HEK293T (cell line): ENCODE measurements at places on chromosomes 12 and 14.
A peak's percentile ranks its signal among the peaks of the same experiment; 100 is the strongest.

- DNase-seq = no peak
These were observed 377.4 kb downstream of the BCL11B start for GRCh38 chr14:98894600-98894999.

- no peak for DNase-seq
These were observed 62.7 kb upstream of the HECTD1 start for GRCh38 chr14:31270196-31270772.

DNA sequence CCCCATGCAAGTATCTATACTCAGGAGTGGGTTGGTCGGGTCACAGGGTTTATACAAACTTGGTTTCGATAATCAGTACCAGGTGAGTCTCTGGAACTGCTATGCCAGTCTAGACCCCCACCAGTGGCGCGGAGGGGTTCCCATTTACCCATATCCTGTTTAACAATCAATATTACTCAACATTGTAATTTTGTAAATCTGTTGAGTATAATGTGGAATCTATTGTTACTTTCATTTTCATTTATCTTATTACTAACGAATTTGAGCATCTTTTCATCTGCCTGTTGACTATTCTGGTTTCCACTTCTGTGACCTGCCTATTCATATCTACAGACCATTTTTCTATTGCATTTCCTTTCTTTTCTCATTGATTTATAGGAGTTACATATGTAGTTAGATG lies 275.2 kb upstream of the CRY1 start:
- no peak for DNase-seq

GRCh38 chr14:88043529-88044443 lies 38.9 kb downstream of the GPR65 start:
- no peak for DNase-seq

DNA sequence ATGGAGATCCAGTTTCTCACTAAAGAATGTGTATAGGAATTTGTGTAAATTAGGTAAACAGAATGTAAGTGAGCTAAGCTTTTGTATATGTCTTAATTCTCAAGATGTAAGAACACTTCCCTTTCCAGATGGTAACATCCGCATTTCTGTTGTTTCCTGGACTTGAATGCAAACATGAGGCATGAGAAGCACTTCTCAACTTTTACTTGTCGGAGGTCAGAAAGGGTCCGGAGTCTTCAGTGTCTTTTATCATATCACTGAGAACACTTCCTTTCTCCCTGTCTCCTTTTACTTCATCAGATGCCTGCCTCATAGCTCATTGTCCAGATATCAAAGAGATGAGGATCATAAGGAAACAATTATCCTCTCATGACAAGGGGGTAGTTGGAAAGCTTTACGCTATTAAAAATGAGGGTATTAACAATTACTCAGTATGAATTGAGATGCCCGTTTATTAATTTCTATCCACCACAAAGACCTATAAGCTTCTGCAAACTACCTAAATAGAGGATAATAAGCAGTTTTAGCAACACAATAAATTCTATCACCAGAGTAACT lies 214.1 kb upstream of the FLRT2 start:
- DNase-seq = no peak

DNA sequence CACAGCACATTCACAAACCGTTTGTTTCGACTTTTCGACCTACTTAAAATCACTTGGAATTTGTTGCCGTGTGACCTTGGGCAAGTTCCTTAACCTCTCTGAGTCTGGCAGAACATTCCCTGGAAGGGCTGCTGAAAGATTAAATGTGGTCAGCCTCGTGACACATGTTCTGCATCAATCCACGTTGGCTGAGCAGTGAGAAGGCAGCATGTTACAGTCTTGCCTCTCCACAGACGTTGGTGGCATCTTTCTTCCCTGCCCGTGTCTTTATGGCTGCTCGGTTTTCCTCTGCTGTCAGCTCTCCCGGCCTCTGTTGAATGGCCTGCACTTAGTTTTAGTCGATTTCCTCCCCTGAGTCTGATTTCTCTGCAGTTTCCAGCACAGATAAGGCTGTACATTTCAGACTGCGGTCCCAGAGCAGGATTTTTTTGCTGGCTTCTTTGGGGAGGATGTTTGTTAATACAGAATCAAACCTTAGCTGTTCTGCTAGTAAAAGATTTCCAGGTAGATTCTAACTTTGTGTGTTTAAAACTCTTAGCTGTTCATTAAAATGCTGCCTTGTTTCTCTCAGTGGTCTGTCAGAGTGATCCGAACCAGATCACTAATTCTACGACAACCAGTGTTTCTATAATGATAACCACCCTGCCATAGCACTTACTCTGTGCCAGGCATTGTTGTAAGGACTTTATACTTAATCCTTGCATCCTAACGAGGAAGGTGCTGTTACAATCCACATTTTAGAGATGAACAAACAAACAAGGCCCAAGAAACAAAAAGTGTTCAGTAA lies 217.1 kb downstream of the CHST11 start:
- DNase-seq = no peak

- DNase-seq = no peak
These were observed 58.8 kb downstream of the TECPR2 start for GRCh38 chr14:102421411-102422057.

- no peak for DNase-seq
These were observed 6.4 kb downstream of the ADGRD1 start for GRCh38 chr12:130960058-130960457.

DNA sequence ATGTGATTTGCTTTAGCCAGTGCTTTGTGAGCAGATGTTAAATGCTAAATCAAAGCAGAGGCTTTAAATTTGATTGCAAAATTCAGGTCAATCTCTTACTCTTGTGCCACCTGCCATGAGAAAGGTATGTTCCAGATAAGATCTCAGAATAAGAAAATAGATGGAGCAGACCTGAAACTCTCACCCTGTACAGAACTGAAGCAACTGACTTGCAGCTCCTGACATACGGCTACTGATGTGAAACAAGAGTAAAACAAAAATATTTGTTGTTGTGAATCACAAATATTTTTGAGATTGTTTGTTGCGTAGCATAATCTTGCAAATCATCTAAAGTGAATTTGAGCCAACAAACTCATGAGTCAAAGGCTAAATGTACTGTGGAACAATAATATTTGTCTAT lies 3.5 kb upstream of the OSBPL8 start:
- no peak for DNase-seq

- DNase-seq = no peak
These were observed 285.1 kb upstream of the NOS1 start for GRCh38 chr12:117646520-117646919.

DNA sequence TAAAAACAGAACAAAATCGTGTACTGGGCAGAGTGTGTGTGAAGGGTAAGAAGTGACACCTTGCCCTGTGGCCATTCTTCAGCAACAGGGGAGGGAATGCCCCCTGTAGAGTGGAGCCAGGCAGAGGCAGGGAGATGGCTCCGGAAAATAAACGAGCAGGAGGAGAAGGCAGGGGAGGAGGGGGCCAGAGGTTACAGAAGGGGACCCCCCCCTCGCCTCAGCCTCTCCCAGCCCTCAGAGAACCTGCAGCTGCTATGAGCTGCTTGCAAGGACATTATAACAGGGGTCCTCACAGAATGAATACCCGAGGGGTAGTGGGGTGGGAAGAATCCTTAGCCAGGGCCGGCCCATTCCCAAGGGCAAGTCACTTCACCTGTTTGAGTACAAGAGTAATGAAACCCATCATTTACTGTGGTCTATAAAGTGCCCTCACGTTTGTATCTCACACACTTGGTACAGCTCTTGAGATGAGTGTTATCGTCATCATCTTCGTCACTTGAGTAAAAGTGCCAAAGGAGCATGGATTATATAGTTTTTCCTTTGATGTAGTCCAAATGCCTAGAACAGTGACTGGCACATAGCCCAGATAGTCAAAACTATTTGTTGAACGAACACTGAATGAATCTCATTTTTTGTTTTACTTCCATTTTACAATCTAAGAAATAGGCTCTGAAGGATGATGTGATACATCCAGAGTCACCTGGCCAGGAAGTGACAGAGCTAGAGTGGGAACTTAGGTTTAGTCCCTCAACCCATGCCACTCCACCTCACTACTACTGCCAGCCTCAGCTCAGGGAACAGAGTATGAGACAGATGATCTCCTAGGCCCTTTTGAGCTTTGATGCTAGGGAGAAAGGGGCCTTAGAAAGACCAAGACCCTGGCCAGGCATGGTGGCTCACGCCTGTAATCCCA lies 14.5 kb downstream of the SCNN1A start:
- no peak for DNase-seq

- no peak for DNase-seq
These were observed 163.3 kb downstream of the APAF1 start for GRCh38 chr12:98808243-98808875.

- DNase-seq = no peak
These were observed 20.0 kb downstream of the HIP1R start for GRCh38 chr12:122855071-122855829.

DNA sequence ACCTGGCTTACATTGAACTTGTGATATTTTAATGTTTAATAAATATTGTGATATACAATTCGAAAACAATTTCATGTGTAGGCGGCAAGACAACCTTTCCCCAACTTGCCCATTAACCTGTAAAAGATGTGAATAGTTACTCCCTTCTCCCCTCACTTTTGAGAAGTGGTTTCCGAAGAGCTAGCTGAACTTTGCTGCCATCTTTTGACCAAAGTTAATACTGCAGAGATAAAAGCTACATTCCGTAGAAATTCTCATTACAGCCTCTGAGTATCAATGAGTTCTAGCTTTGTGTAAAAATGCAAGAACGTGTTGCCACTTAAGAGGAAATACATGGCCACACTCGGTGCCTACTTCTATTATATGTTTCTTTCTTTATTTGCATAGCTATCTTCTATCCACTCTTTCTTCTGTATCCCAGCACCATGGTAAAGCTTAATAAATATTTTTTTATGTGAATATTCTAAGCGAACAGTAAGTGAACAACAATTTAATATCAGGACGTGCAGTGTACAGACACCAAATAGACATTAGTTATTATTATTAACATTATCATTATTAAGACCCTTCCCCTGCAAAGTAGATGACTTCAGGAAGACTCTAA lies 105.1 kb upstream of the TMEM260 start:
- peak; percentile 53 for DNase-seq

DNA sequence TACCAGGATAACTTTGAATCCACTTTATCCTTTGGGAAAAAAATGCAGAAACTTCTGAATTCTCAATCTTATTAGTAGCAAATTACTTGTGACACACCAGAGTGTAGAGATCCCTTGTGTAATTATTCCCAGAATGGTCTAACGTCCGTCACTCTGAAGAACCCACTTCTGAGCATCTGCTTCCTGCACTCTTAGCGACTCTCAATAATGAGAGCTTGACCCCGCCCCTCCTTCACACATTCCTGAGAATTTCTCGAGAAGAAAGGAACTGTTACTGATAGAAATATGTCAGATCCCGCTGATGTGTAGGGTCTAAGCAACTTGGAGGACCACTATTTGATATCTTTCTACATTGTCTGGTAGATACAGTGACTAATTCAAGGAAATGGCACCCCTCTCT lies 218.3 kb upstream of the PDZRN4 start:
- no peak for DNase-seq

- no peak for DNase-seq
These were observed 78.7 kb downstream of the HECTD1 start for GRCh38 chr14:31128601-31129526.

- DNase-seq = no peak
These were observed 8.2 kb downstream of the SIX1 start for GRCh38 chr14:60640859-60641741.

DNA sequence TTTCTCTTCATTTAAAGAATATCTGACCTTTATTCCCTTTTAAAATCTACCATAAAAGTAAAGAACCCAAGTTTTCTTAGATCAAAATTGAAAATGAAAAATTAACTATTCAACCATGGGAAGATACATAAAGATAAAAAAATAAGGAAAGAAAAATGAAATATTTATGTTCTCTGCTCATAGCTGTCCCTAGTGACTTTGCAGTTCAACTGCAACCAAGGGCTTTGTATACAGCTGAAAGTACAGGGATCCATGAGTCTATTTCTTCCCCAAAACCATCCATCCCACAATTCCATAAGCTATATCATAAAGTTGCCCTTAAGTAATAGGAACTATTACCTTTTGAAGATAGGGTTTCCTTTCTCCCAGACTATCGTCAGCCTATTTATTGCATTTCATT lies 113.1 kb downstream of the ITPR2 start:
- DNase-seq = no peak

DNA sequence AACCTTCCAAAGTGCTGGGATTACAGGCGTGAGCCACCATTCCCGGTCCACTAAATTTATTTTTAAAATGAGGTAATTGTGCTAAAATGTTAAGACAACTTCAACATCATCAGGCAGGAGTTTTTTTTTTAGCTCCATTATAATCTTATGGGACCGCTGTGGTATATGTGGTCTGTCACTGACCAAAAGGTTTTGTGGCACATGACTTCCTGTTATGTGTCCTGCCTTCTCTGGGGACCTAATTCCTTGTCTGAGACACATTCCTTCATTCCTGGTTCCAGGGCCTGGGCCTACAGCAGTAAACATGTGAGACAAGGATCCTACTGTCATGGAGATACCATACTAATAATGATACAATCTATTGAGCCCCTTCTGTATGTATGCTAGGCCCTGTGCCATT lies 4.9 kb downstream of the TEX52 start:
- no peak for DNase-seq

DNA sequence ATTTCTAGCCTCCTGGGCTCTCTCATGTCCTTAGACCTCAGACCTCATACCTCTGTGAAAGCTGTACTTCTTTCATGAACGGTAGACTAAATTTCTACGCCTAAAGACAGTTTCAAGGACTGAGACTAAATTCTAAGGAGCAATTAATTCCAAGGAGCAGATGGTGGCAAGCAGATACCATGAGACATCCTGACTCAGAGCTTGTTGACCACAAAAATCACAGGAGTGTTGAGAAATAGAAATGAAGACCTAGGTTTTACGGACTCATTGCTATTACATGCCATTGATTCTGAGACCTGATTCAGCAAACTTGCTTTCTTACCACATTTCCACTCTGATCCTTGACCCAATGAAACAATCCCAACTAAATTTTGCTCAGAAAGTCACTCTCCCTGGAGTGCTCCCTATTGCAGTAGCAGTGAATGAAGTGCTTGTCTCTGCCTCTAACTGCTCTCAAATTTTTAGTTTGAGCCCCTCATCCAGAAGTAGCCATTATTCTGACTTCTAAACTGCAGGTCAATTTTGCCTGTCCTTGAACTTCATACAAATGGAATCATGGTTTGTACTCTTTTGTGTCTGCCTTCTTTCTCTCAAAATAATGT lies 52.0 kb downstream of the PEX5 start:
- no peak for DNase-seq

GRCh38 chr12:132330549-132330881 lies 1.1 kb upstream of the GALNT9 start:
- no peak for DNase-seq

DNA sequence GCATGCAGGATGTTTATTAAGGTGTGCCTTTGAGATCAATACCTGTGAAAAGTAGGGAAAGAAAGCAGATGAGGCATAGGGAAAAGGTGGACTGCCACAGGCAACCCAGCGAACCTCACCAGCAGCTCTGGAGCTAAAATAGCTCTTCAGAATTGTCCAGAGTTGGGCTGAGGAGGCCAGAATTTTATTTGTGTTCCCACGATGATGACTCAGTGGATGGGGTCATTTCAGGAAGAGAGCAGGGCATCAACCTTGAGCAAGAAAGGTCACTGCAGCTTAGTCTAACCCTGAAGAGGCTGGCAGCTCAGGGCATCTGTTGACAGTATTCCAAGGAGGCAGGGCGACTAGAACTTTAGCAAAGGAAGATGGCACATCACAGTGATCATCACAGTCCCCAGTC lies 696.1 kb downstream of the DIO2 start:
- no peak for DNase-seq
